ENCODE measurements at places on chromosomes 7 and 10. TPM values are rescaled to one million over a fixed set of nuclear protein-coding genes. Genes with fewer than 3 reads are reported as not detected.

PDE6C gene
- total RNA-seq, result not detected

GDF2 gene
- not detected for total RNA-seq

- no peak for DNase-seq
- no peak overlapping the region for H3K4me3 ChIP-seq
- no peaks in the 10 kb centered on the region for H3K36me3 ChIP-seq
- peaks cover 4% of the 10 kb centered on the region for H3K27me3 ChIP-seq
Observed at GRCh38 chr10:60008816-60009215, 102.5 kb upstream of the CCDC6 start.

DNA sequence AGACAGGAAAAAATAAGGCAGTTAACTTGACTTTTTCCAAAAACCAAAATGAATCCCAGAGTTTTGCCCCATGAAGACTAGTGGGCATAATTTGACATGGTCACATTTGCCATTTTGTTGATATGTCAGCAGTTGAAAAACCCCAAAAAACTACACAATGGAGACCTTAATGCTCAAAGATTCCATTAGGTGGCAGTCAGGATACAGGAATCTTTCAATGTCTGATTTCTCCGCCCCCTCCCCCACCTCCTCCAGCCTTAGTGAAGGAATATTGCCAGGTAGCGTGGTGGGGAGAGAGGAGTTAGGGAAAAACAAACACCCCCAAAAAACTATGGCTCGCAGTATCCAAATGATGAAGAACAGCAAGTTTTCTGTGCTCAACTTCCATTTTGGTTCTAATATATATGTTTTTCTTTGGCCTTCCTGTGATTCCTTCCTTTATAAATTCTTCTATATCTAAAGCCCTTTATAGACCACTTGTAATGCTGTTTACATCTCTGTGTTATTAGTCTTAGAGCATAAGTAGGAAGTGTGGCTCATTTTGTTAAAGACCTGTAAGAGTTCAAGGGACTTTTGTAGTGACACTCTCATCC is 6.7 kb upstream of the SMNDC1 start:
- H3K4me1 ChIP-seq, result peaks cover 34% of the 10 kb centered on the region
- H3K27ac ChIP-seq, result no peak overlapping the region
- H3K27me3 ChIP-seq, result no peaks in the 10 kb centered on the region
- no peak overlapping the region for H3K4me3 ChIP-seq
- no peaks in the 10 kb centered on the region for H3K36me3 ChIP-seq

DNA sequence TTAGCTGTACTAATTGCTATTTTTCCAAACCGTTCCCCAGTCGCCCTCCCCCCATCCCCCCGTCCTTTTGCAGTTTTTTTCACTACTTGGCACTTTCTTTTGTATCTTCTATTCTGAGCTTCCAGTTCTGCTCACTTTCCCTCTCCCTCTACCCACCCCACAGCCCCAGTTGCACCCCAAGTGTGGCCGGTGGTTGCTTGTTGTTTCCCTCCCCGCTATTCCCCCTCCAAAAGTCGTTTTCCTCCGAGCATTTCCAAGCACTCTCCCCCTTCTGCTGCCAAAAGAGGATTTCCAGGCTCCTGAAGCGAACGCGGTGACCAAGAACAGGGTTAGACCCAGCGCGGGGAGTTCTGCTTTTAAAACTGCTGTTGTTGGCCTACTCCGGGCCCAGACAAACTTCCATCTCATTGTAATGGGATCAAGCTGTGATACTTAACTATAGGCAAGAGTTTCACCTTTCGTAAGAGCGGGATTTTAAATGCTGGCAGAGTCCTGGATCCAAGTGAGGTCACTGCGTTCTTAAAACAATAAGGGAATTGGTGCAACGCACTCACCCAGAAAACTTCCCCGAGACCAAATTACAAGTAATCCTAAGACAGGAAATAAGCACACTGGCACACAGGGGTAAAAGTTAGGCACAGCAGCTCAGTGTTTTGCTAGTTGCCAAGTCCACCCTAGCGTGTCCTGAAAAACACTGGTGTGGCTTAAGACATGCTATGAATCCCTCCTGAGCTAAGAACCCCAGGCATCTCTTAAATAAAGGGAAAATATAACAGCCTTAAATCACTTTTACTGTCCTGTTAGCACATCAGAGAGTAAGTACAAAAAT is 1.5 kb upstream of the RGS10 start:
- peaks cover 29% of the 10 kb centered on the region for H3K27me3 ChIP-seq
- H3K4me3 ChIP-seq, result peak overlapping the region; percentile 79
- H3K27ac ChIP-seq, result peak overlapping the region; percentile 91
- peaks cover 10% of the 10 kb centered on the region for H3K36me3 ChIP-seq

WNT8B gene
- 0.43 TPM for total RNA-seq

DNA sequence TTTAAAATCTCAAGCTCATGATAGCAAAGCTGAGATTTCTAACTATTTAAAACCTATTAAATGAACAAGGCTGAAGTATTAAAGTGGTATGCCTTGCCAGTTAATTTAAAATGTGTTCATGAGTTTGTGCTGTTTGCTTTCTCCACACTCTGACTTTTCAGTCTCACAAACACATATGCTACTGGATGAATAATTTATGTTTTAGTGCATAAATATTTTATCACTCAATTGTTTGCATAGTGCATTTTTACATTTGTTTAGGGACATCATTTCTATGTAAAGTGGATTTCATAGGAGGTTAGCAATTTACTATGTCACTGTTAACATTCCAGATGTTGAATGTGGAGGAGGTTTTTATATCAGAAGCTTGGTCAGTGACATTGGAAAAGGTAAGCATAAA is 36.0 kb downstream of the TRUB1 start:
- H3K36me3 ChIP-seq, result peaks cover 19% of the 10 kb centered on the region
- H3K4me1 ChIP-seq, result peaks cover 6% of the 10 kb centered on the region
- H3K27me3 ChIP-seq, result no peaks in the 10 kb centered on the region
- H3K4me3 ChIP-seq, result no peak overlapping the region

- no peak for DNase-seq
- H3K27me3 ChIP-seq, result no peaks in the 10 kb centered on the region
- H3K4me3 ChIP-seq, result no peak overlapping the region
- H3K4me1 ChIP-seq, result no peaks in the 10 kb centered on the region
Observed at GRCh38 chr10:125396676-125397075, 236.3 kb upstream of the CTBP2 start.

DNA sequence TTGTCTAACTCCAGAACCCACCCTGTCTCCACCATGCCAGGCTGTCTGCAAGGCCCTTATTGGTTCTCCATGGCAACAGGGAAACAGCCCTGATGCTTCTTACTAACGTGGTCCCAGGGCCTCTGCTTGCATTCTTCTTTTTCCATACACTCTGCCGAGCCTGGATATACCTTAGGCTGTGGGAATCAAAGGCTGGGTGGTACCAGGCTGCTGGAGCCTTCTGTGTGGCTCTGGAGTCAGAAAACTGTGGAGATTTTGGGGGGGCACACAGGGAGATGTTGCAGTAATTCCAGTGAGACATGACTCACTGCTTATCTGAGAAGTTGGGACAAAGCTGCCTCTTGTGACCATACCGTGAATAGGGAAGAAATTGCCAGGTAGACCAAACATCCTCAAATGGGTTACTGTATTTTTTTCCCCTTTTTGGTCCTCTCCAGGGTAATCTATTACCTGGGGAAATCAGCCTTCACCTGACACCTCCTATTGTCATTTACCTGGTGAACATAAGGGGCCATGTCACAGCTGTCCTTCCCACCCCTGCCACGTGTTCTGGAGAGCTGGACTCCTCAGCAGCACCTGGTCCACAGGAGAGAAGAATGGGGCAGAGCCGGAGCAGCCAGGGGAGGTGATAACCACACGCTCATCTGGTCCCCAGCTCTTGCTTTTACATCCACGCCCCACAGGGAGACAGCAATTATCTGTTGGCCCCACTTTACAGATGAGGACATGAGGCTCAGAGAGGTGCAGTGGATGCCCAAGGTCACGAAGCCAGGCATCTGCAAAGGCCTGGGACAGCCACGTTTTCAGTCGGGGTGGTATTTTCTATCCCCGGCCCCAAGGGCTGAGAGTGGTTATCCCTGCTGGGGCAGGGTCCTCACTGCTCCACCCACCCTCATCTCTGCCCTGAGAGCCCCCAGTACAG is 4.6 kb downstream of the CHST3 start:
- no peaks in the 10 kb centered on the region for H3K36me3 ChIP-seq
- H3K27ac ChIP-seq, result no peak overlapping the region
- H3K27me3 ChIP-seq, result peaks cover 30% of the 10 kb centered on the region

GRCh38 chr7:12130609-12131008 is 80.5 kb upstream of the TMEM106B start:
- DNase-seq, result no peak
- H3K4me1 ChIP-seq, result peaks cover 3% of the 10 kb centered on the region
- no peaks in the 10 kb centered on the region for H3K36me3 ChIP-seq
- no peak overlapping the region for H3K4me3 ChIP-seq

- no peak overlapping the region for H3K4me3 ChIP-seq
- DNase-seq, result no peak
- no peaks in the 10 kb centered on the region for H3K36me3 ChIP-seq
- H3K4me1 ChIP-seq, result peaks cover 9% of the 10 kb centered on the region
- H3K27me3 ChIP-seq, result peaks cover 6% of the 10 kb centered on the region
Observed at GRCh38 chr7:142835487-142835886, 19.4 kb upstream of the EPHB6 start.

DNA sequence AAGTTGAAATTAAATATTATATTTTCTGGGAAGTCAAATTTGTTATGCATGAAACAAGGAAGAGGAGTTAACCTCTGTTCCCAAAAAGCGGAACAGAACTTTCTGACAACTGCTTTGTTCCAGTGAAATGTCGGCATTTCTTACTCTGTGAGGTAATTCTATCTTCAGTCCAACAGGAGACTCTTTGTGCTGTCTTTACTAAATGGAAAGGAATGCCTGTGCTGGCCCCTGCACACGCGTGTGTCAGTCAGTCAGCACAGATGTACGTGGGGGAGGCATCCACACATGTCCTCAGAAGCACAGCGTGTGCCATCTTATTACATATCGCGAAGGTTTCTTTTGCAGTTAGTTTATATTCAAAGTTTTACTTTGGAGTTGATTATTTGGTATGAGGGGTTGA is 37.5 kb downstream of the NET1 start:
- no peak overlapping the region for H3K27ac ChIP-seq
- no peak overlapping the region for H3K4me3 ChIP-seq
- no peaks in the 10 kb centered on the region for H3K27me3 ChIP-seq
- H3K4me1 ChIP-seq, result peaks cover 32% of the 10 kb centered on the region

DNA sequence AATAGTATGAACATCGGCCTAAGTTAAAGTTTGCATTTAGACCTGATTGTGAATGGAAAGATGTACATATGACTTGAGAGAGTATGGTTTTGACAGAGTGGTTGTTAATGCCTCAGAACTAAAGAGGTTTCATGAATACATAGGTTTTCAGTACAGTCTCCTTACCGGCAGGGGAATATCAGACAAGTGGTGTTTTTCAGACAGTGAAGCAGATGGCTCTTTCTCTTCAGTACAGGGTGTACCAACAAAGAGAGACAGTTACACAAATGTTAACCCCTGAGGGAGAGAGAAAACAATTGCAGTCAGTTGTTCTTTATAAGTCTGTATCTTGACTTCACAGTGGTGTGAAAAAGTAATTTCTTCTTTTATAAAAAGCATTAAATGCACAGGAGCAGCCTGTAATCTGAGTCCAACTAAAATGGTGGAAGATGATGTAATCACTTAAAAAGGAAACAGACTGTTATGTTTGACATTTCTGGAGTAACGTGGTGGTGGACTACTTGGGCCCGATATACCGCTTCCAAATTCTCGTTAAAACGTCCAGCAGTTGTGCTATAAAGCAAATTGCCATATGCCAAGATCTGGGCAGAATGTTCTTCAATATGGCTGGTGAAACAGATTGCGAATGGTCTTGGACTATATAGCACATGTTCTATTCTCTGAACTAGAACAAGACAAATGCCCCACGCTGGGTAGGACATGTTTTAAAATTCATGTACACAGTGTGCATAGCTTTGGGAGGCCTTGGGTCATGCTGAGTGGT is 69.2 kb downstream of the SDK1 start:
- H3K4me3 ChIP-seq, result no peak overlapping the region
- peaks cover 7% of the 10 kb centered on the region for H3K4me1 ChIP-seq
- DNase-seq, result no peak
- H3K27me3 ChIP-seq, result peaks cover 12% of the 10 kb centered on the region
- no peaks in the 10 kb centered on the region for H3K36me3 ChIP-seq

- DNase-seq, result no peak
- no peak overlapping the region for H3K4me3 ChIP-seq
- no peak overlapping the region for H3K27ac ChIP-seq
Observed at GRCh38 chr7:55247428-55247827, 117.7 kb upstream of the LANCL2 start.

GRCh38 chr7:27199849-27200760 is at the start of gene HOXA13:
TSS of gene HOXA13 (minus strand) at chr7:27200091. CDS start at chr7:27200077, 14 bp downstream.
- peaks cover 5% of the 10 kb centered on the region for H3K36me3 ChIP-seq
- peaks cover 80% of the 10 kb centered on the region for H3K27me3 ChIP-seq
- H3K4me1 ChIP-seq, result peaks cover 13% of the 10 kb centered on the region
- H3K4me3 ChIP-seq, result peak within 1 kb of the TSS; percentile 44
- peak within 1 kb of the TSS; percentile 84 for H3K27ac ChIP-seq

DNA sequence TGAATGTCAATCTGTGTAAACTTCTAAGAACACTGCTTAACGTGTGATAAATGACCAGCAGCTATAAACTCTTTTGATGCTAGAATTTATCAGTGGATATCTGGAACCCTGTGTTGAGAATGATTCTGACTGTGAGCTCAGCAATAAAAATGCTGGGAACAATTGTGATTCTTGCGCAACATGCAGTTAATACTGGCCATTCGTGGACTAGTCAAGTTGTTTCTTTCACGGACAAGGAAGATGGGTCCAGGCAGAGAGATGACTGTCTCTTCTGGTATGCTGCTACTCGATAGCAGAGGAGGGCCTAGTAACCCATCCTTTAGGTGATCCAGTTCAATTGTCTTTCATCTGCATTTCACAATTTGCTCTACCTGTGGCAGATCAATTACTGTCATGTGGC is 394.8 kb upstream of the IGFBP3 start:
- no peak overlapping the region for H3K27ac ChIP-seq
- no peak for DNase-seq
- no peak overlapping the region for H3K4me3 ChIP-seq
- no peaks in the 10 kb centered on the region for H3K36me3 ChIP-seq
- H3K27me3 ChIP-seq, result no peaks in the 10 kb centered on the region
- H3K4me1 ChIP-seq, result no peaks in the 10 kb centered on the region

DNA sequence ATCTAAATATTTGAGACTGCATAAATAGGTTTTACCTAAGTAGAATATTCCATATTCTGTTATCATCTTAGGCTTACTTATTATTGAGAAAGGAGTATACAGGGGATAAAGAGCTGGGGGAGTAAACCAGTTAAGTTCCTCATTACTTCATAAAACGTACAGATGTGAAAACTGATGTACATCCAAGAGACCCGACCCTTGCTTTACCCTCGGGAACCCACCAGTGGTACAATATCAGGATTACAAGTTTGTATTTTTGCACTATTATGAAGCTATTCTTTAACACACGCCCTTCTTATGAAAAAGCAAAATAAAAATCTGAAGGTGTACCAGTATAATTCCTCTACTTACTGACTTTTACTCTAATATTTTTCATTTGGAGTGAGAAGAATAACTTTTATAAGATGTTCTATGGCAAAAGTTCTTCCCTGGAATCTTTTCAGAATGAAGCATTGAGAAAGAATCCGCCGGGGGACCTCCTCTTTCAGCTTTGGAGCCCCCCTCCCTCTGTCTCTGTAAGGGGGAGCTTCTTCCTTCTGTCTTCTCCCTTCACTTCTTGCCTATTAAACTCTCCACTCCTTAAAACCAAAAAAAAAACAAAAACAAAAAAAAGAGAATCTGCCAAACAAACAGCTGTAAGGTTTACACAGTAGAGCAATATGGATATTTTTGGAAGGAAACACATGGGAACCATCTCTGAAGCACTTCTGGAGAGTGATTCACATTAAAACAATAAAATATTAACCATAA is 550.0 kb downstream of the TNS3 start:
- H3K27ac ChIP-seq, result no peak overlapping the region
- DNase-seq, result no peak
- H3K4me1 ChIP-seq, result no peaks in the 10 kb centered on the region
- no peaks in the 10 kb centered on the region for H3K36me3 ChIP-seq
- no peak overlapping the region for H3K4me3 ChIP-seq
